ENCODE measurements at places on chromosomes 7 and 10.

- DNase-seq: no peak
Observed at GRCh38 chr10:72509206-72509799, 116.6 kb downstream of the MICU1 start.

DNA sequence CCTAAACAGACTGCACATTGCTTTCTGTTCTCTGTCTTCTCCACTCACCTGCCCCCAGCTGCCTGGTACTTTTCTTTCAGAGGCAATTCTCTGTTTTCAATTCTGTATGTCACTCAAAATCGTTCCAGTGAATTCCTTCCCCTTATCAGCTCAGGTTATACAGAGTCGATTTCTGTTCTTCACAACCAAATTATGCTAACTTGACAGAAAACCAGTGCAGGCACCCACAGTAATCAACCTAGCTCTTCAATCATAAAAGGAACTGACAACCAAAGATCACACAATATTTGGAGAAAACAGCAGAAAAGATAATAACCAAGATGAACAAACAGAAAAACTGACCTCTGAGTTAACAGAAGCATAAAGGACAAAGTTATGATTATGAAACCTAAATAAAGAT is 303.3 kb upstream of the PHYHIPL start:
- DNase-seq: no peak

- DNase-seq: no peak
Observed at GRCh38 chr10:104122225-104123107, 495 bp downstream of the SFR1 start.

DNA sequence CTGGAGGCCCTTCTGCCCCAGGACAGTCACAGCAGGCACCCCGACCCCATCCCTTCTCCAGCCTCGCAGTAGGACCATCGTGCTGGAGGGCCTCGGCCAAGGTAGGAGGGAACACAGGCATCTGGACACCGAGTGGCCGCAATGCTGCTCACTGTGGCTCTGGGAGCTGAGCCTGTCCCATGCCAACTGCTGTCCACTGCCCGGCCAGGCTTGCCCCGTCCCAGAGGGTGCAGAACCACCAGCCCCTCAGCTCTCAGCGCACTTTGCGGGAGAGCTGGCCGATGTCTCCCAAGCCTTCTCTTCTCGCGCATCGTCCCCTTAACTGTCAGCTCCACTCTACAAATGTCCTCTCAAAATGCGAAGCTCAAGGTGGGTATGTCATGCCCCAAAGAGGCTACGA is 197.2 kb downstream of the PTPRN2 start:
- no peak for DNase-seq

DNA sequence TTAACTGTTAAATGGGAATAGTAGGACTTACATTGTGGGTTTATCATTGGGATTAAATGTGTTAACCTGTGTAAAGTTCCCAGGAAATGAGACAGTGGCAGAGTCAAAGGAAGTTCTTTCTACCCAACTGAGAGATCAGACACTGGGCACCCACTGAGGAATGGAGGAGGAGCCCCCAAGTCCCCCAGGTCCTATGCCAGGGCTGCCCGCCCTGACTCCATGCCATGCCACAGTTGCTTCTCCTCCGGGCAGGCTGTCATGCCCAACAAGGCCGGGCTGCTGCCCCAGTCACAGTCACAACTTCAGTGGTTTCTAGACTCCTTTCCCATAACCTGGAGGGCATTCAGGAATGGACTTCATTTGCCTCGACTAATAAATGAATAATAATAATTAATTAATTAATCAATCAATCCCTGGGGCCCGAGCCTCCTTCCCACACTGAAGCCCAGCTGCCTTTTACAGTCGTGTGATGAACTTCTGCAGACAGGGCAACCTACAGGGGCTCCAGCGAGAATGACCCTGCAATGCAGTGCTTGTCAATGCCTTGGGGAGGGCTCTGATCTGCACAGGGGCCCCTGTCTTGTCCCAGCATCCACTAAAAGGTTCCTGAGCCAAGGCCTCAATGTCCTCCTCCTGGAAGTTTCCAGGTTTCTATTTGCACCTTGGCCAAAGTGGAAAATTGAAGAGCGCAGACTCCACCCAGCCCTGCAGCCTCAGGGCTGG is 32.4 kb downstream of the DRGX start:
- no peak for DNase-seq

DNA sequence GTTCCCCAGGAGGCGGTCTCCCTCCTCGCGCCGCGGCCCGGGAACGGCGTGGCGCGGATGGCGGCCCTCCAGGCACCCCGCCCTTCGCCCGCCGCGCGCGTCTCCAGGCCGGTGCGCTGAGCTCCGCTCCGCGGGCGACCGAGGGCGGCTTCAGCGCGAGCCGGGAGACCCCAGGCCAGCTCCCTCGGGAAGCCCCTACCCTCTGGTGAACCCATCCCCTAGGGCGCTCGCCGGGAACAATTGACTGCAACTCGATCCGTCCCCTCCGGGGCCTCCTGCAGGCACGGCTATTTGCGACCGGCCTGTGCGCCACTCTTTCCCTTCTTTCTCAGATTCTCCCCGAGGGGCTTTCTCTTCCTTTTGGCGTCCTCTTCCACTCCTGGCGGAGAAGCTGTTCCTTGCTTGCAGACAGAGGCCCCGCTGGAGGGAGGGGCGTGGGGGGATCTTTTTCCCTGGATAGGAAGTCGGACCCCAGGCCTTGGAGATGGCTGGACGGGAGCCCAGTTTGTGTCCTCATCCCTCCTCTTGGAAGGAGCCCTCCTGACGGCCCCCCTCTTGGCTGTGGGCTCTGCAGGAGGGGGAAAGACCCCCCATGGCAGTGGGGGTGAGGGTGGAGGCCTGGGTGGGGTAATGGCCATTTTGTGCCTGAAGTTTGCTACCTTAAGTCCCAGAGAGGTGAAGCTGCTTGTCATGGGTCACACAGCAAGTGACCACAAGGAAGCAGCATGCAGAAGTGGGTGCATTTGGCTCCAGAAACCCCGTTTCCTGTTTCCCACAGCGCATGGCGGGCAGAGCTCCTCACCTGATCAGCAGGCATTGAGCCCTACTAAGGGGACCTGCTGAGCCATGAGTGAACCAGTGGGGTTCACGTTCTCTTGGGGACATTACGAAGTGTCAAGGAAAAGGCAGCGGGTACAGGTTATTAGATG is 171.2 kb upstream of the TNRC18 start:
- DNase-seq: no peak

GRCh38 chr10:101772895-101773761 is 2.8 kb downstream of the FGF8 start:
- no peak for DNase-seq

DNA sequence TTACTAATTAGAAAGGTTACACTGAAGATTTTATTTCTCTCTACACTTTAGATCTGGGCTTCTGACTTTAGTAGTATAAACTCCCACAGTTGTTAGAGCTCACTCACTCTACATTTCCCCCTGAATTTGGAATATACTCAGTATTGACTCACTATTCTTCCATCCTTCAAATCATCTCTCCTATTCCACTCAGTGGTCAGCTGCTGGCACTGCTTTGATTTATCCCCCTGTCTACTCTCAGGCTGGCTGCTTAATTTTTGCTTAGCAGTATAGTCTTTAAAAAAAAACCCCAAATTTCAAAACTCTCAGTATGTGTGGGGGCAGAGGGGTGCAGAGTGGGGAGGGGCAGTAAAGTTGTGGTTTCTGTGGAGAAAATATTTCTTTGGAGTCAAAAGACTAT is 68.9 kb downstream of the CDK6 start:
- DNase-seq: no peak
